ENCODE measurements at places on chromosomes 4 and X.

DNA sequence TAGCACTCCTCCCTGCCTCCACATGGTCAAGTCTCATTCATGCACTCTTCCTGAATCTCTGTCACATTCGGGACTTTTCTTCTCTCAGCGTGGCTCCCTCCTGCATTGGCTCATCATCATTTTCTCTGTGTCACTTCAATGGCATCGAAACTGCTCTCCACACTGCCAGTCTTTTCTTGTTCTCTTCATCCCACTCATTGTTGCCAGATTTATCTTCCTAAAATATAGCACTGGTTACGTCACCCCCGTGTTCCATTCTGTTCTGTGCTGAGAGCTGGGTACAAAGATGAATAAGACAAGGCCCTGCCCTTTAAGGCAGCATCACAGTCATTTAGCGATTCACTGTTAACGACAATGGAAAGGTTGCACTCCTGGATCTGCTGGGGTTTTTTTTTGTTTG is 174.4 kb upstream of the TBC1D9 start:
- DNase-seq = no peak

DNA sequence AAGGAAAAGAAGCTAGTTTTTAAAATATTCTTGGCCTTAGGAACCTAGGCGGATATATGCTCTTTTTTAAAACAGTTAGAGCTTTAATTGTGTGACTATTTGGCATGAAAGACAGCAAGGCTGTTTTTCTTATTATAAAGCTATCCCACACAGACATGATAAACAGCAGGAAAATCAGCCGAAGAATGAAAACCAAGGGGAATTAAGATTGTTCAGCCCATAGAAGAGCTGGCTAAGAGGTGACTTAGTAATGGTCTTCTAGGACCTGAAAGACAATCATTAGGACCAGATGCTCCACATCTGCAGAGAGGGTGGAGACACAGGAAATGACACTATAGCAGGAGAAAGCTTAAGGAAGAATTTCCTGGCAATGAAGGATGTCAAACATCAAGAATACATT is 171.4 kb upstream of the NRK start:
- no peak for DNase-seq

DNA sequence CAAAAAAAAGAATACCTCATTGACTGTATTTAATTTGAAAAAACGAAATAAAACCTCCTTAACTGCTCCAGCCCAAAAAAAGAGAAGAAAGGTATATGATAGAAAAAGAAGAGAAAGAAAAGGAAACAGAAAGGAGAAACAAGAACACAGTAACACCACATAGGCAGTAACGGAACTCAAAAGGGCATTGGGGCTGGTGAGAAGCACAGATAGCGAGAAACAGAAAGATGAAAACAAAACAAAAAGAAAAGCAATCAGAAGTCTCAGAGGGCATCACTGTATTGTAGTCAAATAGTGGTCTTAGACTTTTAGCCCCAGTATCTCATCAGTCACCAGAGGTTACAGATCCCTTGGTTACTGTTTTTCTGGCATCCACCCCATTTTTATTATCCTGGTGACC is 88.6 kb downstream of the NFKB1 start:
- DNase-seq = no peak

GRCh38 chr4:12137575-12137974 is 708.9 kb upstream of the HS3ST1 start:
- DNase-seq = no peak

DNA sequence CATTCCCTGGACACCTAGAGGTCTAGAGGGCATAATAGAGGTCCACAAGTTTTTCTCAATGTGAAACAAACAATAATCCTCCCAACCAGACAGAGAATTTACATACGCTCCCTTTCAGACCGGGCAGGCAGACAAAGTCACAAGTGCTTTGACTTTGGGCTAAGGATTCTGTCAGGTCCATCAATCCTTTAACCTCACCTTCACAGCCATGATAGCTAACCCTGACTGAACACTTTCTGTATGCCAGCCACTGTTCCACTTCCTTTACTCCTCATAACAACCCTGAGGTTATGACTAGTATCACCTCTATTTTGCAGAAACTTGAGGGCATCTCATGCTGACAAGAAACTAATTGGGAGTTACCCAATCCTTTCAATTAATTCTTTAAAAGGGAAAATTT is 118.8 kb upstream of the AFF2 start:
- DNase-seq = no peak

- no peak for DNase-seq
Measured at GRCh38 chrX:85159644-85160043, 83.9 kb downstream of the SATL1 start.

DNA sequence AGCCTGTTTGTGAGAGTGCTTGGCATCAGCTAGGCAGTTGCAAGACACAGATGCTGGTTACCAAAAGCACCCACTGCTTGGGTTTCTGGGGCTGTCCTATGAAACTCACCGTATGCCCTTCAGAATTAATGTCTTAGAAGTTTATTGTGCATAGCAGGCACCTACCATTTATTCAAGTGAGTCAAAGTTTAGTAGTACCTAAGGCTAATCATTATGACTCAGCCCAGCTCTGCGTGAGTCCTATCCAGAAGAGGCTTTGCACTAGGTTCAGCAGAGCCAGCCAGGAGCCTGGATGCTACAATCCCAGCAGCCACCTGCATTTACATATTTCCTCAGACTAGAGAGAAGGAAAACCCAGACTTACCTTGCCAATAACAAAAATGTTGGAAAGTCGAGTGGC is 4.2 kb downstream of the RPS4X start:
- DNase-seq = no peak

- DNase-seq = no peak
Measured at GRCh38 chrX:149312988-149313387, 192.1 kb downstream of the IDS start.
